Erythroblast (primary cell): ENCODE measurements at places on chromosomes 16 and 17.

DNA sequence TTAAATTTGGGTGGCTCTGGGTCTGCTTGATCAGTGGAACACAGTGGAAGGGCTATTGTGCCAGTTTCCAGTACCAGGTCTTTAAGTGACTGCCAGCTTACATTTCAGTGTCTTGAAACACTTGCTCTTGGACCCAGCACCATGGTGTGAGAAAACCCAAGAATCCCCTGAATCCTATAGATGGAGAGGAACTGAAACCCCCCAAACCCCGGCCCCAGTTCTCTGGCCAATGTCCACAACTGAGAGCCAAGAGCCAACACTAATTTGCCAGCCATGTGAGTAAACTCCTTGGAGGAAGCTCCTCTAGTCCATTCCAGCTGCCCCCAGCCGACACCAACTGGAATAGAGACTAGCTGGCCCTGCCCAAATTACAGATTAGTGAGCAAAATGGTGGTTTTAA, 2.4 kb upstream of the ARL2BP start:
- no peak for DNase-seq

- DNase-seq: no peak
Measured at GRCh38 chr16:85648805-85649204, 35.7 kb downstream of the GSE1 start.

- peak; percentile 19 for DNase-seq
Measured at GRCh38 chr17:80319999-80320344, 59.3 kb downstream of the RNF213 start.

DNA sequence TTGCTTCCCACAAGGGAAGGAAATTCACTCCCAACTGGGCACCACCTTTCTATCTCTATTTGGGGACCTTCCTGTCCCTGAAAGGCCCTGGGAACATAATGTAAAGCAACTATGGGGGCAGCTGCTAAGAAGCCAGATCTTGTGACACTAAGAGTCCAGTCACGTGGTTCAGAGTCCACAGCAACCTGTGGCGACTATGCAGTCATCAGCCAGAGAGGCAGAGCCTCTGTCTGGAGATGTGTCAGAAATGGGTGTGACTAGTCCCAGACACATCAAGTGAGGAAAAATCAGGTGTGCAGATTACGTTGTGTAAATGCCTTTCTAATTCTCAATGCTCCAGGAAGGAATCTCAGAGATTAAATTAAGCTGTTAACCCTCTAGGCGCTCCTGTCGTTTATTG, 26.6 kb upstream of the SKAP1 start:
- DNase-seq: peak; percentile 67

DNA sequence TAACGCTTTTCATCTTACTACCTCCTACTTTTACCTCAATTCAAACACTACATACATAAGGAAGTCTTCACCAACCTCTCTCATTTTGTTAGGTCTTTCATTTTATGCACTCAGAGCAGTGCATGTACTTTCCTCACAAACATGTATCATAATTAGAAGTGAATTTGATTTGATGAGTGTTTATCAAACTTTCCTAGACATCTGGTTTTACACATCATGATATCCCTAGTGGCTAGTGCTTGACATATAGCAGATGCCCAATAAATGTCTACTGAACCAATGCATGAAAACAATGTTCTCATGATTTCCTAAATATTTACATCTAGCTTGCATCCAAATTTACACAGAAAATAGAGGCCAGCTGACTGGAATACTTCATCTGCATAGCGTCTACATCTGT, 323.4 kb upstream of the KIF2B start:
- DNase-seq: no peak

- peak; percentile 16 for DNase-seq
Measured at GRCh38 chr16:57264381-57264780, 19.3 kb downstream of the ARL2BP start.

GRCh38 chr17:32208436-32208835, 57.2 kb upstream of the RHBDL3 start:
- DNase-seq: no peak

GRCh38 chr16:1923299-1924034, 5.3 kb upstream of the HS3ST6 start:
- no peak for DNase-seq

- peak; percentile 63 for DNase-seq
Measured at GRCh38 chr17:16991349-16992009, 19.6 kb upstream of the TNFRSF13B start.

DNA sequence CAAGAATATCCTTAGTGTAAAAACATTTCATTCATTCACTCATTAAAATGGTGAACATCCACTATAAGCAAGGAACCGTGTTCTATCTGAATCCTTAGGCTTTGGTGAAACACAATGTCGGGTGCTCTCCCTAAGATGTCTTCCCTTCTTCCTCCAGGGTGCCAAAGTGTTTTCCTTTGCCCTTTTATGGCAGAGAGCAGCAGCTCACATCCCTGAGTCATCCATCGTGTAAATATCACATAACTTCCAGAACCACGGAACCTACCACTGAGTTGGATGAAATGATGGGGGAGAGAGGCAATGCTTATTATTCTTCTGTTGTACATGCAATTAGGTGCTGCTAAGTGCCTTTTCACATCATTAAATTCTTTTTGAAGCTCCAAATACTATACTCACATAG, 50.2 kb downstream of the DNAH3 start:
- no peak for DNase-seq

DNA sequence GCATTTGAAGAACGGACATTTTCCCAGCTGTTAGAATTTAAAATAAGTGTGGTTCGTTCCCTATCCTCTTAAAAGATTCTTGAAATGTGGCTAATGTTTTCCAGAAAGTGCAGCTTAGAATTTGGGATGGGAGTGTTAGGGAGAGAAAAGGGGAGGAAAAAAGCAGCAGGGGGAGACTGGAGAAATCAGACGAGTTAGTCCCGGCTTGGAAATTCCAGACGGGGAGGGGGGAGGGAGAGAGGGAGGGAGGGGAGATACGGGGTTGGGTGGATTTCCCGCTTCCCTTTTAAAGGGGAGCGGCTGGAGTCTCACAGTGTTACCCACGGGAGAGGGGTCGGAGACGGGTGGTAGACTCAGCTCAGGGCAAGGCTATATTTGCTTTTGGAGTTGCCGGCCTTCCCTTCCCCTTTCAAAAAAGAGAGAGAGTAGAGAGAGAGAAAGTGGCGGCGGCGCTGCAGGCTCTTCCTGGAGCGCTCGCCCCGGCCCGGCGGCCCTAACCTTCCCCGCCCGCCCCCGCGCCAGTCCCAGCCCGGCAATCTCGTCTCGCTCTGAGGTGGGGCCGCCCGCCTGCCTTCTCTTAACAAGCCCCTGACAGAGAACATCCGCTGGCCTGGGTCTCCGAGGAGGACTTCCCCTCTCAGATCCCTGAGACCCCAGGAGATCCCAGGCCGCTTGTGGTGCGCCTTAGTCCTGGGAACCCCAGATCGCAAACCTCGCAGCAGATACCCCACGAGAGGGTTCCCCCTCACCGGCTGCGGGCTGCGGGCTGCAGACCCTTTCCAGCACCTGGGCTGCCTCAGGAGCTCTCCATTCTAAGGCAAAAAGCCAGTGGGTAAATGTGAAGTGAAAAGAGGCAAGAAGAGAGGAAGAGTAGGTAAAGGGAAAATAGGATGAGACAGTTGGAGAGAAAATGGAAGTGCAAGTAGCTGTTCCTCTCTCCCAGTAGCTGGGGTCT, 6.6 kb downstream of the IGF2BP1 start:
- DNase-seq: peak; percentile 72

GRCh38 chr16:87703071-87703470, 62.7 kb downstream of the KLHDC4 start:
- DNase-seq: no peak

DNA sequence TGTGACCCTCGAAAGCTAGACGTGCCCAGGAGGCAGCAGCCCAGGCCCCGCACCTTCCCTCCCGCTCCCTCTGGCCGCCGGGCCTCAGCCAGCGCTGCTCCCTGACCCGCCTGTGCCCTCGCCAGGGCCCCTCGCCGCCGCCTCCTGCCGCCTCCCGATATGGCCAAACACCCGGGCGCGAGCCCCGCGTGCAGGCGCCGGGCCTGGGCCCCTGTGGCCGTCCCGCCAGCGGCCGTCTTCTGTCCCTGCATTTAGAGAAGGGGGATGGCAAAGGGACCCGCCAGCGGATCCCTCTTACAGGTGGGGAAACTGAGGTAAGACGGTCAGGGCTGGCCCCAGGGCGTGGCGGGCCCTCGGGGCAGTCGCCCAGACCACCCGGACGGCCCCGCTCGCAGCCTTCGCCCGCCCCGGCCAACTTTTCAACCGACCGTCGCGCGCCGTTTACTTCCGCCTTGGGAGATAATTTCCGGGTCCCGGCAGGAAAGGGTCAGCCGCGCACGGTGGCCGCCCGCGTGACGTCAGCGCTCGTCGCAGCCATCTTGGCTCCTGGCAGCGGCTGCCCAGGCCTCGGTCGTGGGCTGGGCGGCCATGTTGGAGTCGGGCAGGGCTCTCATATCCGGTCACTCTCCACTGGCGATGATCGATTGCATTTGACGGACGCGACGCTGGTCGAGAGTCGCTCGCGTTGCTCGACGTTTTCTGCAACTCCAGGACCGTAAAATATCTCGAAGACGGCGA, 7.0 kb upstream of the GNG13 start:
- peak; percentile 93 for DNase-seq

- DNase-seq: peak; percentile 50
Measured at GRCh38 chr16:2339521-2340484, 725 bp downstream of the ABCA3 start.

- DNase-seq: no peak
Measured at GRCh38 chr17:56536766-56537165, 56.7 kb upstream of the NOG start.

- DNase-seq: no peak
Measured at GRCh38 chr17:19590451-19590850, 56.8 kb downstream of the SLC47A1 start.

GRCh38 chr17:14261406-14261805, 24.7 kb upstream of the CDRT15 start:
- DNase-seq: no peak

DNA sequence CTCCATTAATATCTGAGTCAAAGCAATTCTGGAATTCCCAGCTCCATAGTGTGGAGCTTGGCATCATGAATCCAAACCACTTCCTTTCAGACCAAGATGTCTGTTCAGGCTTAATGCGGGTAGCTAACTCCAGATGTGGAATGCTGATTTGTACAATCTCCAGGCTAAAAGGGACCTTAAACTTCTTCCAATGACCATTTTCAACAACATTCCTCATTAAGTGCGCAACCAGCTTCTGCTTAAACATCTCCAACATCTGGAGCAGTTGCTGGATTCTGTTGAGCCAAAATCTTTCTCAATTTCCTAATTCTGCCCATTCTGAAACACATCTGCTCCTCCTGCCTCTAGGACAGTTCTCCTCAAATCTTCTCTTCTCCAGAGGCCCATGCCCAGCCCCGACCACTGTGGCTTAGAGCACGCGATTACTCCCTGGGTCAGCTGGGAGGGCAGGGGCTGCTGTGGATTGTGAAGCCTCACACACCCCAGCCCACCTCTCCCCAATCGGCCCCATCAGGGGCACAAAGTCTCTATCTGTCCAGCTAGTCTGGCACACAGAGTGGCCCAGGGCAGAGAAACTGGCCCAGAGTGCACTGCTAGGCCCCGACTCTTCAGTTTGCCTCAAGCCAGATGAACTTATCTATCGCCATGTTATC, 36.2 kb downstream of the ASPA start:
- no peak for DNase-seq

- no peak for DNase-seq
Measured at GRCh38 chr16:11510178-11510973, 76.3 kb downstream of the LITAF start.

DNA sequence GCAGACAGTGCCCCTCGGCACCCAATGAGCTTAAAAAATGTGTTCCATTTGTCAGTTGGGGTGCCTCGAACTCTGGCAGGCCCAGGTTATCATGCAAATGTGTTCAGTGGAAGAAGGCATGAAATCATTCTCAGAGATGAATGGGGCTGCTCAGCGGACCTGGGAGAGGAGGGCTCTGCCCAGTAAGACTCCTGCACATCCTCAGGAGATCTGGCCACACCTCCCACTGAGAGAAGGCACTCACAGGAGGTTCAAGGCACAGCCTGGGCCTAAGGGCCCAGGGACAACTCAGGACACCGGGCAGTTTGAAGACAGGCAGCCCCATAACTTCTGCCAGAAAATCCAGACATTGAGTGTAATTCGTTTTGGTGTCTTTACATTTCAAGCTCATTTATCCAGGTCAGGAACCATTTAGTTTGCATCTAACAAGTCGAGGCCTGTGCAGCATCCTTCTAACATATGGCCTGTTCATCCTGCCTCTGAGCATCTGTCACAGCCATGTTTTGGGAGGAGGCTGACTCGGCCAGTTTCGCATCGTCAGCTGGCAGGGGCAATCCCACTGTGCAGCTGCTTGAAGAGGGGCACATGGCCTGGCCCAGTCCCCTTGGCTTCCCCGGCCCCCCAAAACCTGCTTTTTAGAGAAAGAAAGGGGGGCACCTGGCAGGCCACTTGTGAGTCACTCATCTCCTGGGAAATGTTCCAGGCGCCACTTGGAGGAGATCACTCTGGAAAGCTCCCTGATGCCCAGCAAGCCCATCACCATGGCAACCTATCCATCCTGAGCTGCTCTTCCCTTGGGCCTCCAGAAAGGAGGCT, 31.2 kb upstream of the BCAR1 start:
- no peak for DNase-seq

DNA sequence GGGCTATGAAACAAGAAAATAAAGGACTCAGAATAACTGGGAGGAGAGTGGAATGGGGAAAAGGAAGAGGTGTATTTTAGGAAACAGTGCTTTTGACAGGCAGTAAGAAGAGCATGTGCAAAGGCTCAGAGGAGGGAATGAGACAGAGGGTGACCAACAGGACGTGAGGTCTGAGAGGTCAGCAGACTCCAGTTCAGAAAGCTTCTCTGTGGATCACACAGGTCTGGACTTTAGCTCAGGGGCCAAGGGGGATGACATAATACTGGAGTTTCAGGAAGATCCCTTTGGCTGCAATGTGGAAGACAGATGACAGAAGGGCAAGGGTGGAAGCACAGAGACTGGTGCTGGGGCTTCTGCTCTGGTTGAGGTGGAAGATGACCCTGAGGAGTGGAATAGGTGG, 489.9 kb upstream of the CDH5 start:
- no peak for DNase-seq

GRCh38 chr17:74449773-74450172, 16.7 kb upstream of the CD300A start:
- no peak for DNase-seq

DNA sequence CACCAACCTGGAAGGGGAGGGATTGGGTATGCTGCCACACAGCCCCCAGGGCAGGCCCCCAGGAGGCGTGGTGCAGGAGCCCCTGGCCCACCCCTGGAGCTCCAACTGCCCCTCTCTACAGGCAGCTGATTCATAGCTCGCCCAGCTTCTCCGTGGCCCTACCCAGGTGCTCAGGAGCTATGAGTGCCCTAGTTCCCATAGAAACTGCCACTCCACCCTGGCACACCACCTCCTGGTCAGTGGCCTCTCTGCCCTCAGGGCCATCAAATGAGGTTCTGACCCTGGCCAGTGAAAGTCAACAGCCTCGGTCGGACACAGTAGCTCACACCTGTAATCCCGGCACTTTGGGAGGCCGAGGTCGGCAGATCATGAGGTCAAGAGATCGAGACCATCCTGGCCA, 18.0 kb downstream of the CNGB1 start:
- no peak for DNase-seq
